ENCODE measurements at places on chromosomes 6 and 20. TPM values are rescaled to one million over a fixed set of nuclear protein-coding genes. Genes with fewer than 3 reads are reported as not detected.

GRCh38 chr6:158518191-158519127, 41.4 kb upstream of the TMEM181 start:
- DNase-seq: peak; percentile 76
- H3K4me1 ChIP-seq: peaks cover 48% of the 10 kb centered on the region
- H3K27ac ChIP-seq: peak overlapping the region; percentile 80
- H3K27me3 ChIP-seq: peaks cover 20% of the 10 kb centered on the region
- H3K36me3 ChIP-seq: no peaks in the 10 kb centered on the region

- H3K4me3 ChIP-seq: no peak overlapping the region
- no peaks in the 10 kb centered on the region for H3K36me3 ChIP-seq
- no peak overlapping the region for H3K27ac ChIP-seq
- H3K27me3 ChIP-seq: peaks cover 10% of the 10 kb centered on the region
- no peak for DNase-seq
- no peaks in the 10 kb centered on the region for H3K4me1 ChIP-seq
Observed at GRCh38 chr6:27049863-27050781, 197.4 kb upstream of the PRSS16 start.

Gene HLA-G
- total RNA-seq: 2.9 TPM

Gene ARID1B
- total RNA-seq: 60.9 TPM

DNA sequence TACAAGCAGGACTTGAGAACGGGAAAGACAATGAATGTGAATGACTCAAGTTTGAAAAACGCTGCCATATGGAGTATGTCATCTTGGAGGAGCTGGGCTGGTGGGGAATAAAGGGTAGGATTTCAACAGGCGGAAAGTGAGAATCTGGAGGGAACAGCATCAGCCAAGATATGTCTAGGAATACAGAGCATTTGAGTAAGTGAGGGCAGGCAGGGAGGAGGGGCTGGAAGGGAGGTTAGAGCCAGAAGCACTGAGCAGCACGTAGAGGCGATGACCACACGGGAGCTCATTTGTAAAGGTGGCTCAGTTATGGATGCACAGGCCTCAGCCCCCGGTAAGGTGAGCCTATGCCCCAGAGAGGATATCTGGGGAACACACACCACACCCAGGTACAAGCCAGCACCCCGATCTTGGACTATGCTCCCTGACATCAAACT, 115.1 kb downstream of the ZMYND8 start:
- H3K4me1 ChIP-seq: no peaks in the 10 kb centered on the region
- no peaks in the 10 kb centered on the region for H3K27me3 ChIP-seq
- no peak for DNase-seq

Gene MUC22
- not detected for total RNA-seq

Gene HNF4A
- total RNA-seq: not detected

GRCh38 chr6:94389218-94389617, 969.9 kb upstream of the EPHA7 start:
- no peak overlapping the region for H3K27ac ChIP-seq
- H3K4me1 ChIP-seq: no peaks in the 10 kb centered on the region
- H3K36me3 ChIP-seq: no peaks in the 10 kb centered on the region
- no peaks in the 10 kb centered on the region for H3K27me3 ChIP-seq
- no peak overlapping the region for H3K4me3 ChIP-seq
- DNase-seq: no peak

GRCh38 chr20:23881371-23881770, 1.8 kb upstream of the CST5 start:
- no peaks in the 10 kb centered on the region for H3K36me3 ChIP-seq
- no peak for DNase-seq
- no peak overlapping the region for H3K4me3 ChIP-seq
- no peaks in the 10 kb centered on the region for H3K27me3 ChIP-seq

Gene TFAP2D
- not detected for total RNA-seq

Measured in activated CD8-positive, alpha-beta T cell treated with anti-CD3 and anti-CD28 coated beads, Interleukin-2, amount 10 ng/mL, durations not matched to agents 7 days and 5 days (primary cell).